ENCODE measurements at places on chromosomes 2 and 18.

DNA sequence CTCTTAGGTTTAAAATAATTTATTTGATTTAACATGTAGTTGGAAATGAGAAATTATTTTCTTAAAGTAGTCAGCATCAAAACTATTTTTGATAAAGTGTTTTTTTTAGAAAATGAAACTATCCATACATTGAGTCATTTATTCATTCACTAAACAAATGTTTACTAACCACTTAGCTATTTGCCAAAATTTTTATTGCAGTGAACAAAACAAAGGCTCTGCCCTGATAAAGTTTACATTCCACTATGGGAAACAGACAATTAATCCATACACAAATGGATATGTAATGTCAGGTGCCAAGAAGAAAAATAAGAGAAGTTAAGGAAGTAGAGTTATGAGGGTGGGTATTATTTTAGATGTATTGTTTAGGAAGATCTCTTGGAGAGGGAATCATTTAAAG, 19.1 kb upstream of the CCDC178 start:
- DNase-seq = no peak

- DNase-seq = no peak
Observed at GRCh38 chr2:174343343-174343622, 8.5 kb downstream of the SP9 start.

GRCh38 chr18:68041327-68041726, 524.8 kb upstream of the DSEL start:
- no peak for DNase-seq

DNA sequence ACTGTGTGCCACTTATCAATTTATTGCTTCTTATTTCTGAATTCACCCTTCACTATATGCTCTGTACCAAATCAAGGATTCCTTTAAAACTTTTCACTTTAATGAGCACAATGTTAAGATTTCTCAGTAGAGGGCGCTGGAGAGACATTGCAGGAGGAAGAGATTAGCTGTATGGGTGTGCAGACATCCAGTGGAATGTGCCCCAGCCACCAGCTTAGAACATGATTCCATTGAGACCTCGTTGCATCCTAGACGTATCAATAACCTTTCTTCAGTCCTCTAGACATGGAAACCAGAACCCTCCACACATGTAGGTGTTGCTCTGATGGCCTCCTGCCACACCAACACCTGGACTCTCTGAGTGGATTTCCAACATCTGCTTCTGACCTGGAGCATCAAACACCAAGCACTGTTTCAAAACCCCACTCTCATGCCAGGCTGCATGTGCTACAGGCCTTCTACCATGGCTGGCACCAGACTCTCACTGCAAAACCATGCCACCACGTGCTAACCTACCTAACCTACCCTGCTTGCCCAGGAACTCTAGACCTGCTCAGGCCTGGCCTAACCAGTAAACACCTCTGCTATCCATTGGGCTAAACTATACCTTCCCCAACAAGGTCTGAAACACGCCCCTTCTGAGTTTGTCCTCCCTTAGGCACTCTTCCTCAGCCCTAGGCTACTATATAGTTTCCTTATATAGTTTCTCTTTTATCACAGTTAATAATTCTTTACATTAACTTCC, 633.2 kb upstream of the PKDCC start:
- no peak for DNase-seq

DNA sequence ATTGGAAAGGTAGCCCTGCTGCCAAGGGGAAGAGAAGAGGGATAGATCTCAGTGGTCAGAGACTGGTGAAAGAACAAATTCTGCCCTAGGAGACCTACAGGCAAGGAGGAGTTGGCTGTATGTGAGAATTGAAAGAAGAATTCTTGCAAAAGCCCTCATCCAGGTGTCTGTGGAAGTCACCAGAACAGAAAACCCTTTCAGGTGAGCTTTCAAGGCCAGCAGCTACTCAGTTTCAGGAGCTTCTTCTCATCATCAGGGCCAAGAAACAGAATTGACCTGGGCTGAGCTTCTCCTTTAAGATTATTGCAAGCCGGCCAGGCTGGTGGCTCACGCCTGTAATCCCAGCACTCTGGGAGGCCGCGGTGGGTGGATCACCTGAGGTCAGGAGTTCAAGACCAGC, 110.2 kb downstream of the CDK15 start:
- DNase-seq = no peak

- DNase-seq = no peak
Observed at GRCh38 chr2:100641125-100641435, 78.3 kb downstream of the PDCL3 start.

DNA sequence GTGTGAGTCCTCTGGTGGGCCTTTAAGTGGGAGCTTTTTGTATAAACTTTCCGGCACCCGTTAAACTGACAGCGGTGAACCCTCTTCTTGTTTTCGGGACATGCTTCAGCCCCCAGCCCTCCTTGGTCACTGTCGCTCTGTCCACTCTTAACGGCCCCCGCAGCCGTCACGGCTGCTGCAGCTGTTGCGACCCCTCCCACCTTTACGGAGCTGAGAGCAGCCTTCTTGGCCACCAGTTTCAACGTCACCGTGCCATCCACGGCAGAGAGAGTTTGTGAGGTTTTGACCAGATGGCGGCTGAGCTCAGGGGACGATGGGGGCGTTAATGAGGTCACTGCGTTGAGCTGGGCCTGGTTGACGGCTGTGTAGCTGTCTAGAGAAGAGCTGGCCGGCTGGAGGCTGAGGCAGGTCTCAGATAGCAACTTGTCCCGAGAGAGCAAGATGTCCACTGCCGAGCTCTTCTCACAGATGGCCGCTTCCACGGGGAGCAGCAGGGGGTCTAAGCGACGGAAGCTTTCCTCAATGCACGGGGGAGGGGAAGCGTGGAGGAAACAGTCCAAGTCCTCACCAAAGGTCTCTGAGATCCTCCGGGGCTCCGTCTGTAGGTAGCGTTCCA, 41.9 kb downstream of the KLF7 start:
- no peak for DNase-seq

GRCh38 chr2:226057914-226058313, 658.4 kb downstream of the NYAP2 start:
- DNase-seq = no peak

- DNase-seq = peak; percentile 32
Observed at GRCh38 chr2:134232868-134233727, 20.8 kb upstream of the MGAT5 start.

DNA sequence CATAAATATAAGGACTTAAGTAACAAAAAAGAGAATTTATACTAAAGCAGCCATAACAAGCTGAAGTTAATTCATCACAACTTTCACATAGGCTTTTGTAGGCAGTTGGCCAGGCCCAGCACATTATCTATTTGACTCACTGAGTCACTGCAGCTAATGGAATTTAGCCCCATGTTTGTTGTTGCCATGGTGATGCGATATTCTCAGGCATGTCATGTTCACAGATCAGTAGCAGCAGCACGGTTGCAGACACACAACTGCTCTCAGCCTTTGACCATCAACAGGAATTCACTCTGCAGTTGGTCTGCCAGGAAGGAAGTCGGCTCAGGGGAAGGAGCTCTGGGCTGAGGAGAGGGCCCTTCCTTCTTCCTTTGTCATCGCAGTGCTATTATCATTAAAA, 639.8 kb downstream of the TMEM182 start:
- DNase-seq = no peak

DNA sequence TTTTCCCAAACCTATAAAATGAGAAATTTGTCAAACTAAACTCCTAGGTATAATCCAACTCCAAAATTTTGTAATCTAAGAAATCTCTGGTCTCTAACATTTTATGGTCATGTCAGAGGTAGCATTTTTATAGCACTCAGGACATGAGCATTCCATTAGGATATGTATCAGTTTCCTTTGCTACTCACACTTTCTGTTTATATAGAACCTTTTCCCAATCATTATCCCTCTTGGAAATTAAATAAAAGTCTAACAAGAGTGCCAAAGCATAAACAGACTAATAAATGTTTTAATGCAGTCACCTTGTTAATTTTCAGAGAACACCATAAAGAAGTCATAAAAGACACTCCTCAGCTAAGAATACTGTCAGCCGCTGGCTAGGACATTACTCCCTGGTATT, 300.0 kb upstream of the CWC22 start:
- DNase-seq = no peak

- DNase-seq = no peak
Observed at GRCh38 chr2:240788482-240788881, 31.5 kb downstream of the KIF1A start.

DNA sequence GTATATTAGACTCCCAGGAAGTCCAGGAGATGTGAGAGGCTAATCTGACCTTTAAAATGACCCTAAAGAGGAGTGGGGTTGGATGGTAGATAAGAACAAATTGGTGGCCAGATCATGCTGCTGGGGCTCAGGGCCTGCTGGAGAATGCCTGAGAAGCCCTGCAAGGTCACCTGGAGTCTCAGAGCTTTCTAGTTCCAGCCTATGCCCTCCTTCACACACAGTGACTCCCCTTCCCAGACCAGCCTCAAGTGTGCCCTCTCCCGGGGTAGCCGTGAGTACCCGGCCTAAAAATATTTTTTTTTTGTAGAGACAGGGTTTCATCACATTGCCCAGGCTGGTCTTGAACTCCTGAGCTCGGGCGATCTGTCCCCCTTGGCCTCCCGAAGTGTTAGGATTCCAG, 44.2 kb upstream of the FZD5 start:
- DNase-seq = no peak
